Left ventricle myocardium superior (tissue), 1 donor: ENCODE measurements at places on chromosomes 11 and 22. TPM values are rescaled to one million over a fixed set of nuclear protein-coding genes. Genes with fewer than 3 reads are reported as not detected.

The APOA4 gene
- not detected for total RNA-seq

DNA sequence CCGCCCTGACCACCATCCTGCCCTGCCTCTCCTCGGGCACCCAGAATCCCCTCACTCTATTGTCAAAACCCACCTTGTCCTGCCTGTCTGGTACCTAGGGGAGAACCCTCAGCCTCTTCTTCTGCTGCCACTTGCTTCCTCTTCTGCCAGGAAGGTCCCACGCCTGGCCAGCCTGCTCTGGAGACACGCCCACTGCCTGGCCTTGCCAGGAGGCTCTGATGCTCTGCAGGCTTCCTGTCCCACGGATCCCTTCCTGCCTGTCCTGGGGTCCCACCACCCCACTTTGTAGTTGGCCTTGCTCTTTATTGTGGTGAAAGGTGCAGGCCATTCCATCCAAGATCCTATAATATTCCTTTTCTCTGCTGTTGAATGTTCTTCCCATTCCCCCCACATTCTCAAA, 63.4 kb downstream of the BMAL1 start:
- DNase-seq = no peak

- peak; percentile 33 for DNase-seq
These were observed 5.6 kb downstream of the PIM3 start for GRCh38 chr22:49966041-49966773.

DNA sequence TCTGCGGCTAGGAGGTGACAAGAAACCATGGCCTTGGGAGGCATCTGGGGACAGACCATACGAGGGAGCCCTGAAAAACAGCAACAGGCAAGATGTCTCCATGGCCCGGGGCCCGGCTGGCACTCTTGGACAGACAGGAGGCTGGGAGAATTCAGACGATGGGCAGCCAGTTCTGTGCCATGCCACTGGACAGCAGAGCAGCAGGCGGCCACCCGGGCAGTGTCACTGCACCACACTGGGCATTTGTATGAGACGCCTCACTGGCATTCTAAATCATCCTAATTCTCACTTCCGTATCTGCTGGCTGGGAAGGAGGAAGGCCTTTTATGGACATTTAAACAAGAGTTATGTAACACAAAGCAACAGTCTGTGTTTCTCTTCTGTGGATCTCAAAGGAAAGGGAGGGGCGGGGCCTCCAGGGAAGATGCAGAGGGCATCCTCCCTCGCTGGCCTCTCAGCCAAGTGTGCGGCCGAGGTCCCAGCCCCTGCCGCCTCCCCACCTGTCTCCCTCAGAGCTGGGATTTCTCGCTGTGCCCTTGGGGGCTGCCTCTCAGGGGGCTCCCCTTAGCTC, 350.3 kb downstream of the SHANK2 start:
- no peak for DNase-seq

DNA sequence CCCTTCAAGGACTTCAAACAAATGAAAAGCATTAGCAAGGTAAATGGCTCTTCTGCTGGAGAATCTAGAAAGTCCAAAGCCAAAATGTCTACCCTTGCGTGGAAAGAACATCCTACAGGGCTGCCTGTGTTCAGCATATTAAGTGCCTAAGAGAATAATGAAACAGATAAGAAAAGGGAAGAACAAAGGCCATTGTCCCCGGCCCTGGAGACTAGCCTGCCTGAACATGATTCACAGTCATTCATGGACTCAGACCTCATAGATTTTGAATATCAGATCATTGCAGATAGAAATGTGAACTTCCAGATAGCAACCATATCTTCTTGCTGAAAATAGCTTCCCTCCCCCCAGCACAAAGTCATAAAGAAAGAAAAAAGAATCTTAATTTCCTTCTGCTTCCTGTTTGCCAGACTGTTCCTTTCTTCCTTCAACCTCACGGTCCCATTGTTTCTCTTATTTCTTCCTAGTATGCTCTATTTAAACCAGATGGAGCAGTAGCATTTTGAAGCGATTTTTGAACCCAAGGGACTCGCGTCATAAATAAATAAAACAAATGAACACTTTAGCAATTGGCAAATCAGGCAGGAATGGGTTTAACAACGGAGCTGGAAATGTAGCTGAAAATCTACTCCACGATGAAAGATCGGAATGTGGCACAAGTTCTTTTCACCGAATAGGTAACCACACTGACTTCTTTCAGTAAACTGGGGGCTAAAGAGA, 408.2 kb upstream of the CCDC90B start:
- DNase-seq = no peak

The RTN4R gene
- 1.2 TPM for total RNA-seq
